ENCODE measurements at places on chromosomes 1 and 21.

DNA sequence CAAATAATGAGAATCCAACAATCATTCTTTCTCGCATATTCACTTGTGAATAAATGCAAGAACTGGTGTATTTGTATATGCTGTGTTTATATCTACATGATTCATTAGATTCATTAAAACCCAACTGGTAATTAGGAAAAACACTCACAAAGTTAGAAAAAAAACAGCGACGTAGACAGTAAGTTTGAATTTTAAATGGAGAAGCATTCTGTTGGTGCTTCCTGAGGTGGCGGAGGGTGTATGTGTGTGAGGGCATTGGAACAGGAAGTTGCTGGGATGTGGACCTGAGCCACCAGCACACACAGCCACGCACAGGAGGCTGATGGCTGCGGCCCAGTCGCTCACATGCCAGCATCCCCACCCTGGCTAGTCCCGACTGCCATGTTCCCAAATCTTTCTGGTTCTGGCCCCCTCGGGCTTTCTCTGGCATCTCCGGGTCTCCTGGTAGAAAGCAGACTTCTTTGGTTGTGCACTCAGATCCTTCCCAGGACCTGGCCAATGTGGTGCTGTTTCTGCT, 121.6 kb upstream of the IRF2BP2 start:
- DNase-seq: no peak

GRCh38 chr1:160217481-160218051, 12.4 kb downstream of the PEA15 start:
- no peak for DNase-seq

DNA sequence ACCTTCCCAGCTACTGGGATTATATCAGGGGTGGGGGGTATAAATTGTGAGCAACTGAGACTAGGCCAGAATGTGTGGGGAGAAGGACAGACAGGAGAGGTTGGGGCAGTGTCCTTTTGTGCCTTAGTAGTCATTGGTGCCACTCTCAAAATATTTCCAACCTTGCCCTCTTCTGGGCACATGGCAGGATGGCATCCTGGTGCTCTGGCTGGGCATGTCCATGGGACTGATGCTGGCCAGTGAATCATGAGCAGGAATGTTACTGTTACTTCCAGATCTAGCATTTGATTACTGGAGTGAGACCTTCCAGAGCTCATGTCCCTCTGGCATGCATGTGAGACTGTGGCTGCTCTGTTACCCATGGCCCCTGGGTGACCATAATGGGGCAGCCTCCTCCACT, 151.2 kb downstream of the MATN1 start:
- peak; percentile 85 for DNase-seq

- no peak for DNase-seq
Observed at GRCh38 chr1:119739150-119739549, 27.4 kb downstream of the PHGDH start.

- DNase-seq: peak; percentile 73
Observed at GRCh38 chr1:960363-961131, at the start of gene KLHL17. Gene KLHL17, plus strand, starts transcription at chr1:960584. Its CDS starts 110 bp downstream, at chr1:960694.

DNA sequence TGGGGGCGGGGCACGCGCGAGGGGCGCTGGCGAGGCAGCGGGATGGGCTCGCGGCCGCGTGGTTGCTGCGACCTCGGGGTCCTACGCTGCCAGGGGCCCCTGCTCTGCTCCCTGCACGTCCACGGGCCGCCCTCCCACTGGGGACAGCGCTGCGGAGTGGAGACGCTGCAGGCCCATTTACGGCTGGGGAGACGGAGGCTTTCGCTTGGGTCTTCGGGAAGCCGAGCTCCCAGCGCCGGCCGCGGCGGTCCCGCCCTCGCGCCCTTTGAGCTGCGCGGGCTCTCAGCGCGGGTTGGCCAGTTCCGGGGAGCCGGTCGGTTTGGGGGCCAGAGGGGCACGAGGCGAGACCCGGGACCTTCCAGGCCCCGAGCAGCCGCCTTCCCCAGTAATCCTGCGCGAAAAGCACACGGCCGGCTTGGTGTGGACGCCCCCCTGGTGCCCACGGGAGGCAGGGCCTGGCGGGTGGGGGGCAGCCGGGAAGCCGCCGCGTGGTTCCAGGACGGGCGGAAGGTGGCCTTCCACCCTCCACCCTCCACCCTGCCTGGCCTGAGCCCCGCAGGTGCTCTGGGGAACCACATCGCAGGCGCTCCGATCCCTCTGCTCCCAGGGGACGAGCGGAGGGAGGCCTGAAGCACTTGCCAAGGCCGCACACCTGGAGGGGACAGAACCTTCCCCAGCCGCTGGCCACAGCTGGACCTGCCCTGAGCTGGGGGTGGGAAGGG, 570 bp upstream of the PEX10 start:
- peak; percentile 32 for DNase-seq

GRCh38 chr1:61659061-61659460, 65.9 kb downstream of the TM2D1 start:
- DNase-seq: no peak

DNA sequence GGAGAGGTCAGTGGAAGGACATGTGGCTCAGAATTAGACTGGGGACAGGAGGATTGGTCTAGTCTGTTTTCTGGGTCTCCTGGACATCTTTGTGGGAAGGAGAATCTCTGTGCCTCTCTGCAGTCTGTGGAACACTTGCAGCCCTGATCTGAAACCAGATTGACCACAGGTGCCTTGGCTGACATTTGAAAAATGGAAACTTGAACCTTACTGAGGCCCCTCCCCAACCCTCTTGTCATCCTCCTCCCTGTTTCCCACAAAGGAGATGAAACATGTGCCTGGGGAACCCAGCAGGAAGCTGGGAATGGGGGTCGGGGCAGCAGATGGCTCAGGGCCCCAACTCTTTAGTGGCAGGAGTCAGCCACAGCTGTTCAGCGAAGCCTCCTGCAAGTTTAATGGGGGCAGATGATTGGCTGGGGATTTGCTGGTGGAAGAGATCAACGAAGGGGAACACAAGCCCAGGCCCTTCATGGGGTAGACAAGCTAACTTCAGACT, 18.1 kb downstream of the VASH2 start:
- DNase-seq: no peak

GRCh38 chr1:37317870-37318467, 156.4 kb upstream of the ZC3H12A start:
- DNase-seq: peak; percentile 1

DNA sequence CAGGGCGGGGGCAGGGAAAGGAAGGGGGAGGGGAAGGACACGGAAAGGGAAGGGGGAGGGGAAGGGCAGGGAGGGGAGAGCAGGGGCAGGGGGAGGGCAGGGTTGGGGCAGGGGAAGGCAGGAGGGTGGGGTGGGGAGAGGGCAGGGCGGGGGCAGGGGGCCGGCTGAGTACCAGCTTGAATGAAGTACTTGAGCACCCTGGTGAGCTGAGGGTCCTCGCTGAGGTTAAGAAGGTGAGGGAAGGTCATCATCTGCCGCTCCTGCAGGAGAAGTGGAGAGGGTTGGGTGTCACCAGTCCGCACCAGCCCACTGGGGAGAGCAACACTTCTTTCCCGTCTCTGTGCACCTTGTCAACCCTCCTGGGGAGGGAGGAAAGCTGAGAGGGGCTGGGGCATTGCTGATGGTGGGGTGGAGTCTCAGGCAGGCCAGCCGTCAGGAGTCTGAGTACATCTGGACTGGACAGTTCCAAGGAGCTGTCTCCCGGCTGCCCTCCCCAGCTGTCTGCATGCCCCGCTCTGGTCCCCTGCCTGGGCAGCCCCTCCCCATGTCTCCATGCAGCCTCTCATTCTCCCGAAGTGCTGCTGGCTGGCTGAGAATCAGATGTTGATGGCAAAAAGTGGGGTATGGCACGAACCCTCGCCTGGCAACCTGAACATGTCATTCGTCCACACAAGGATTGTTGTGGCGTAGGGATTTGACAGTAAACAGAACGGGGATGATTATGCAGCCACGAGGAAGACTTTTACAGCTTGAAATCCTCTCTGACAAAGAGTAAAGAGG, 70.0 kb downstream of the SCCPDH start:
- no peak for DNase-seq

DNA sequence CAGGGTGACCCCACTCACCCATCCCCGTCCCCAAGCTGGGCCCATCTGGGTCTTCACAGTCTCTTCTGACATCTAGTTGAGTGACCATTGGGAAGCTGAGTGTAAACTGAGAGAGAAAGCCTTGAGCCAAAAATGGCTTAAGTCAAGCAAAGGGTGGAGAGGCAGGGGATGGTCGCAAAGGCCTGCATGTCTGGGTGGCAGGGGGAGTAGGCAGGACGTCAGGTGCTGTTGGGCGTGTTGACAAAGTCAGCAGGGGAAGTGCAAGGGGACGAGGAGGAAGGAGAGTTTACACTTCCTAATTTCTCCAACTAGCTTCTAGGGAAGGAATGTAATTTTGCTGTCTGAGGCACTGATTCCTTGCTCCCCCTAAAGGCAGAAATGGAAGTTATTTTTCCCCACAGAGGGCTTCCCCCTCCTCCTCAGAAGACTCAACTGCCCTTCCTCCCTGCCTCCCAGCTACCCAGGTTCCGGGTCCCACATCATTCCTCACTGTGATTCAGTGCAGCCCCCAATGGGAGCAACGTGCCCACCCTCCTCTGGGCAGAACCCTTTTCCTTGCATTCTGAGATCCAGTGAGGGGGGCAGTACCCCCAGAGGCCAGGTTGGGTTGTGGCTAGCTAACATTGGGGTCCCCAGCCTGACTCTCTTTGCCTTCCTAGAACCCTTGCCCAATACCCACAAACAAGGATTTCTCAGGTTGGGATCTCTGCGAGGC, 1.2 kb upstream of the ADORA1 start:
- DNase-seq: peak; percentile 50

DNA sequence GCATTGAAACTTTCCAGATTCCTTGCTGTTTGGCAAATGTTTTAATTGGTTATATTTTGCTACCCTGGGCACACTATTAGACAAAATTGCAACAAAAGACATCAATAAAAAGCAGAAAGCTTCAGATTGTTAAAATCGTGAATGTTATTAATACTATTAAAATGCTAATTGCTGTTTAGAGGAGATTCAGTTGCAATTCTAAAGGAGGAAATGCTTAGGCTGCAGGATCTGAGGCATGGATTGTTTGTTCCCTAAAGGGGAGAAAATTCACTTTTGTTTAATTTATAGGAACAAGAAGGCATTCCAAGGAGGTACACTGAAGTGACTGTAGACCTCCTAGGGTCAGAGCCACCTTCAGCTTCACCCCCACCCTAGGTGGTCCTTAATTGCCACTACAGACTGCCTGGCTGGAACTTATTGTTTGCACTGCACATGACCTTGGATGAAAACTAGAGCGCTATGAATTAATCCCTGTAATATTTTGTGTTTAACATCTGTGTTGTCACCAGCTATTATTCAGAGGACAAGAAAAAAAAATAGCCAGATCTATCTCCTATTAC, 1266.9 kb upstream of the ADGRL2 start:
- DNase-seq: no peak

DNA sequence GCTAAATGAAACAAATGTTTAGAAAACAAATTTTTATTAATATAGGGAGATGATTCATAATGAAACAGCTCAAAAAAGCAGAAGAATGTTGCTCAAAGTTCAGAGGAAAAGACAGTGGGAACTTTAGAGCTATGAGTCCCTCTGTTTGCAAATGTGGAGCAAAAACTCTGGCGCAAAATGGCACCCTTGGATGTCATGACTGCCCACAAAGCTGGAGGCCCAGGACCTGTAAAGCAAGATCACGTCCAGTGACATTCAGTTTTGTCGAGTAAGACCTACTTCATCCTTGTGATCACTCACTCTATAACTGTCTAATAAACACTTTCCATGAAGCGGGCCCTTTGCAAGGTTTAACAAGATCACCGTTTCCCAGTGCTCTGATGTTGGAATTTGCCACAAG, 9.1 kb upstream of the EXO1 start:
- DNase-seq: no peak

DNA sequence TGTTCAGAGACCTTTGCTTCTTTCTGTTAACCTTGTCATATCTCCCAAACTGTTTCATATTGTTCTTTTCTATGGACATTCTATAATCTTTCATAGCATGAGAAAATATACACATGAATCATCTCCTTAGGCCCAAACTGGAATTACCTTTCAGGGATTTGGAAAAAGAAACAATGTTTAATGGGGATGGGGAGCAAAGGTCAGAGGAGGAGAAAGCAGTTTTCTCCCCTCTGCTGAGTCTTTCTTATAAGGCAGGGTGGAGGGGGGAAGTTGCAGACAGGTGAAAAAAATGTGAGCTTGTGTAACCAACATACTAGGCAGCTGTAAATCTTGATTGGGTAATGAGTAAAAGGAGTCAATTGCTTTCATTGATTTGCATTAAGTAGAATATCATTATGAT, 164.1 kb downstream of the BRINP2 start:
- DNase-seq: no peak

GRCh38 chr21:35376406-35377135, 327.5 kb upstream of the RUNX1 start:
- no peak for DNase-seq

DNA sequence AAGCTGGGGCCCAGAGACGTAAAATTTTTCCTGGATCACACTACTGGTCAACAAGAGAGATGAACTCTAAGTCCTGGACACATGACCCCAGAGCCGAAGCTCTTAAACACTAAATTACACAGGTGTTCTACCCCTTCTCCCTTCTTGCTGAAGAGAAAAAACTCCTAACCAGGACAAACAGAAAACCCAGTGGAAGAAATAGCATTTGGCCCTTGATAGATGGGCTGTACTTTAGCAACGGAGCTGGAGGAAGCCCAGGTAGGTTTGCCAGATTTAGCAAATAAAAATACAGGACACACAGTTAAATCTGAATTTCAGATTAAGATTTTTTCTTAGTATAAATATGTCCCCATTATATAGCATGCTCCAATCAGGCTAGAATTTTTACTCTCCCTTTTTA, 72.7 kb downstream of the DIRAS3 start:
- no peak for DNase-seq

- DNase-seq: no peak
Observed at GRCh38 chr1:40684669-40685068, 6.8 kb upstream of the NFYC start.

GRCh38 chr1:50852889-50853288, 107.2 kb downstream of the FAF1 start:
- DNase-seq: no peak

DNA sequence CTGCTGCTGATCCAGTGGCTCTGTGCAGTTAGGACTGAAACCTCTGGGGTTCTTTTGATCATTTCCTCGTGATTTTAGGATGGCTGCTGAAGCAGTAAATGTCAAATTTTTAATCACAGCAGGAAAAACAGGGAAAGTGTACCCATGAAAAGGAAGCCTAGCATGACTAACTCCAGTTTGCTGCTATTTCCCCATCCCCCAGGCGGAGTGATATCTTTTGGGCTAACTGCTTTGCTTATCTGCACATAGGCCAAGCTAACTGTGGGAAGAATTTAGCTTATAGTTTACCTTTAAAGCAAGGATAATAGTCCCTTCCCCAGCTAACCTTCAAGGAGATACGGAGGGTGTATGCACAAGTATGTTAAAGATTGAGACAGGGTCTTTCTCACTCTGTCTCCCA, 149.8 kb upstream of the TNR start:
- no peak for DNase-seq

Measured in kidney tubule cell (primary cell).